ENCODE measurements at places on chromosomes 5 and 9.

DNA sequence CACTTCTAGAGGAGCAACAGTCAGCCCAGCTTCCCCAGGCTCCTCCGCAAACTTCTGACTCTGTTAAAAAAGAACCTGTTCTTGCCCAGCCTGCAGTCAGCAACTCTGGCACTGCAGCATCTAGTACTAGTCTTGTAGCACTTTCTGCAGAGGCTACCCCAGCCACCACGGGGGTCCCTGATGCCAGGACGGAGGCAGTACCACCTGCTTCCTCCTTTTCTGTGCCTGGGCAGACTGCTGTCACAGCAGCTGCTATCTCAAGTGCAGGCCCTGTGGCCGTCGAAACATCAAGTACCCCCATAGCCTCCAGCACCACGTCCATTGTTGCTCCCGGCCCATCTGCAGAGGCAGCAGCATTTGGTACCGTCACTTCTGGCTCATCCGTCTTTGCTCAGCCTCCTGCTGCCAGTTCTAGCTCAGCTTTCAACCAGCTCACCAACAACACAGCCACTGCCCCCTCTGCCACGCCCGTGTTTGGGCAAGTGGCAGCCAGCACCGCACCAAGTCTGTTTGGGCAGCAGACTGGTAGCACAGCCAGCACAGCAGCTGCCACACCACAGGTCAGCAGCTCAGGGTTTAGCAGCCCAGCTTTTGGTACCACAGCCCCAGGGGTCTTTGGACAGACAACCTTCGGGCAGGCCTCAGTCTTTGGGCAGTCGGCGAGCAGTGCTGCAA is 72.8 kb downstream of the NUP214 start:
- no peak for DNase-seq

DNA sequence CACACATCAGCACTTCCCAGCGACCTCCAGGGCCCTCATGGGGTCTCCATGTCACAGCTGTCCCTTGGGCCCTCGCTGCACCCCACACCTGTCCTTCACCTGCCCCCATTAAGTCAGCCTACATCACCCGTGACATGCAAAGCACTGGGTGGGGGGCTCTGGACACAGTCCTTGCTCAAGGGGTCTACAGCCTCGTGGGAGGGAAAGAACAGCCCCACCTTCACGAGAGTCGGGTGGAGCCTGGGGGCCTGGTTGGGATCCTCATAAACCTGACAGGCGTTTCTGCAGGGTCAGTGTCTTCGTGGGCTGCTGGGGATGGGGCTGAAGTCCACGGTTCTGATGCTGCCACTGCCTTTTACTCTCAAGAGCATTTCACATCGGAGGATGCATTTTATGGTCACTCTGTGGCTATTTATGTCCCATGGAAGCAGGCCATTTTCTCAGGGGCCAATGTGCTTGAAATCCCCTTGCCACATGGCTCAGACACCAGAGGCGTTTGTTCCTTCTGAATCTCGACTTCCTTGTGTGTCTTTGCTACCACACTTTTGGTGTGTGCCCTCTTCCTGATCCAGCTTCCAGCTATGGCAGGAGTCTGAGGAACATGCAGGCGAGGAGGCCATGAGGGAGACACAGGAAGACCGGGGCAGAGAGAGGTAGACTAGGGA is at the start of gene OR2V1:
Gene OR2V1 (minus strand): TSS at position 338 of the 665 bp plus-strand sequence. CDS start 5,865 bp downstream, outside the sequence.
- DNase-seq = no peak

GRCh38 chr9:24413651-24414050 is 132.0 kb downstream of the IZUMO3 start:
- DNase-seq = no peak

DNA sequence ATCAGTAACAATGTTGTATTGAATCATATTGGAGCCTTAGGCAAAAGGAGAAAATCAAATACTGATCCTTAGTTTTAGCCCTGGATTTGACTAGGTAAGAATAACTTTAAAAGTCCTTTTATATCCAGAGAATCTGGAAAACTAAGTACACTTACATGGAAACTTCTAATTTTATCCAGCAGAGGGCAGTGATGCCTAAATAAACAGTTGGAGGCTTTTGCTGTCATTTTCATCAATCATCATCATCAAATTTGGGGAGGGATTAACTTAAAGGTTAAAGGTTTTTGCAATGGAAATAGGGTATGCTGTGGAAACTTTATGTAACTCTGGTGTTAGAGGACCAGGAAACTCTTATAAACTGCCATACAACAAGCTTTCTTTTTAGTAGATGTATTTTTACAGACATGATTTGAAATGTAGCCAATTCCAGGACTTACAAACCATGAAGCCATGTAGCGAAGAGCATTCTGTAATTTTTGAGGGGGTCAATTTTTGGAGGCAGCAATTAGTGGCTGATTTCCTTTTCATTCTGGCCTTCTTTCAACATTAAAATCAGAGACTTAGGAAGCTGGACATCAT is 112.7 kb downstream of the OSTF1 start:
- DNase-seq = no peak

DNA sequence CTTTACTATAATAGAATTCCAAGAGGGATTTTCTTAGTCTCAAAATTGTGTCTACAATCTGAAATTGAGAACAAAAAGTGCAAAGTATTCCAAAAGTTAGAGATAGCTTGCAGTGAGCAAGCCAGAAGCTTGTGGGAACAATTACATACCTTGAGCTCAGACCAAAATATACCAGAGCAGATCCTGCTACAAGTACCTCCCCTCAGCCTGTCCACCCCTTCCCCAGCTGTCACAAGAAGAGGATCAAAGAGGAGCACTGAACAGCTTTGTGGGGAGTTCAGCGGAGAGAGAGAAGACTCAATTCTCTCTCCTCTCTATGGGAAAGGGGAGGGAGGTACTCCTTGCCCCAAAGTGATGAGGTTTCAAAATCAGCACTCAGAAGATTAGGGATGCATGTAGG is 869.2 kb upstream of the DMAC1 start:
- DNase-seq = no peak

DNA sequence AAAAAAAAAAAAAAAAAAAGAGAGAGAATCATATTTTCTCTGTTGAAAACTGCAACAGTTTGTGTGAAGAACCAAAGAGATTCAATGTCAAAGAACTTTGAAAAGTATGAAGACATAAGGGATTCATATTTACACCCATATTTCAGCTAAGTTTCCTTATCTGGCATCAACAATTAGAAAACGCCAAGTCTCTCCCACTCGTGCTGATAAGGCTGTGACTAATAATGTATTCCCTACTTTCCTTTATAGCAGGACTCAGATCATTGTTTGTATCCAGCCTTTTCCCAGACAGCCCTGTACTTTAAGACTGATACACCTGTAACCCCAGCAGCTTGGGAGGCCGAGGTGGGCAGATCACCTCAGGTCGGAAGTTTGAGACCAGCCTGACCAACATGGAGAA is 54.1 kb upstream of the STK32A start:
- DNase-seq = no peak

GRCh38 chr9:33151007-33151557 is 16.1 kb downstream of the B4GALT1 start:
- no peak for DNase-seq

GRCh38 chr5:79567926-79568549 is 44.2 kb upstream of the TENT2 start:
- no peak for DNase-seq

GRCh38 chr5:73116506-73116905 is 3.9 kb upstream of the TMEM171 start:
- no peak for DNase-seq

DNA sequence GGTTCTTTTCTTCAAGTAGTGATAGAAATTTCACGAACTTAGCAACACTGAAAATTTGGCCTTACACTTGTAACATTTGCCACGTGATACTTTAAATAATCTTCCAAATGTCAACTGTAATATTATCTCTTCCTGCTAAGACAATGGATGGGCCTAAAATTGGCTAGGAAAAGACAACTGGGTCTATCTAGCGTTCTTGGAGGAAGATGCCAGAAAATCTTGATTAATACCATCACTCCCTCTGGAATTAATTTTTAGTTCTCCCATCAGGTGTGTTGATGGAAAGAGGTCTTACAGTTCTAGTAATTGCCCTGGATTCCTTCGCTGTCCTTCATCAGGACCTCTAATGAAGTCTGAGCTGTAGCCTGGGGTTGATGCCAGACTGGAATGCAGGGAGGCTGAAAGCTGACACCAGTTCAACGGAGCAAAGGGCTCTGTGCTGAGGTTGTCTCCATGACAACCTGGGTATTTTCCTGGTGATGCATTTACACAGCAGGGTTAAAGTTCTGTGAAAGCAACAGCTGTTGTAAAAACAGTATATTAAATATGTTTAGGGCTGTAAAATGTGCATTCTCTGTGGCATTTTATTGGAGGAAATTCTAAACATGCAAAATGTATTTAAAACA is 92.3 kb downstream of the GAS1 start:
- DNase-seq = no peak

Data from activated CD8-positive, alpha-beta memory T cell treated with anti-CD3 and anti-CD28 coated beads for 48 hours (primary cell).